Hepatocyte (in vitro differentiated cells): ENCODE measurements at places on chromosomes 7 and 10. TPM values are rescaled to one million over a fixed set of nuclear protein-coding genes. Genes with fewer than 3 reads are reported as not detected.

DNA sequence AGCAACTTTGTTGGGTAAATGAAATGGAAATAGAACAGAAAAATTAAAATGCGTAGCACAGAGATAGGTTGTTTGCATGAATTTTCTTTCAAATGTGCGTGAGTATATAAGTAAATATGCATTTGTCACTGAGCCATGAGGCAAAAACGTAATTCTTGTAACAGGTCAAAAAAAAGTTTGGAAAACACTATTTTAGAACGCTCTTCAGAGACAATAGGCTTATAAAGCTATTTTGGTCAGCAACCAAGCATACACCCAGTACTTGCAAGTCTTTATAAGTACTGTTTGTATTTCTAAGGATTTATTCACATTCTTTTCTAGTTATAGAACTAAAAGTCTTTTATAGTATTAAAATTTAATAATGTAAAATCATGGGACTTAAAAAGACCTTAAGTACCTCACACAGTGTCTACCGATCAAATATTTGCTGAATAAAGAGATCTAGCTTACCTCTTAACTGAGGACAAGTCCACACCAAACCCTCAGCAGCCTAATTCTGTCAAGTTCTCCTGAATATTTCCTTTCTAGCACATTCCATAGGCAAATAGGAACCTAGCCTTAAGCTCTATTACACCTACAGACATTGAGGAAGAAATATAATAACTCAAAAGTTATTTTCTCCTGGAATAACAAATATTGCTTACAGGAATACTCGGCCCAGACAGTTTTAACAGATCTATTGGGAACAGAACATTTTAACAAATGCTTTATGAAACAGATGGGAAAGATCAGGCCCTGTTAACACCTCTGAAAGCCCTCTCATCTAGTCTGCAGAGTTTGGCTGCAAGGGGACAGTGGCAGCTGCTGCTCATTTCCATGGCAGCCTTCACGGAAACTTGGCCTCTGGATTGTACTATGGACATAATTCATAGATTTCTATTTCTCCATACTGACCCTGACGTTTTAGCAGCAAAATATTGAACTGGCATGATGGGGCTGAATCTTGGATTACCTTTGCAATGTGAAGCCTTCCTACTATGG lies 8.8 kb downstream of the CRPPA start:
- DNase-seq, result no peak

DNA sequence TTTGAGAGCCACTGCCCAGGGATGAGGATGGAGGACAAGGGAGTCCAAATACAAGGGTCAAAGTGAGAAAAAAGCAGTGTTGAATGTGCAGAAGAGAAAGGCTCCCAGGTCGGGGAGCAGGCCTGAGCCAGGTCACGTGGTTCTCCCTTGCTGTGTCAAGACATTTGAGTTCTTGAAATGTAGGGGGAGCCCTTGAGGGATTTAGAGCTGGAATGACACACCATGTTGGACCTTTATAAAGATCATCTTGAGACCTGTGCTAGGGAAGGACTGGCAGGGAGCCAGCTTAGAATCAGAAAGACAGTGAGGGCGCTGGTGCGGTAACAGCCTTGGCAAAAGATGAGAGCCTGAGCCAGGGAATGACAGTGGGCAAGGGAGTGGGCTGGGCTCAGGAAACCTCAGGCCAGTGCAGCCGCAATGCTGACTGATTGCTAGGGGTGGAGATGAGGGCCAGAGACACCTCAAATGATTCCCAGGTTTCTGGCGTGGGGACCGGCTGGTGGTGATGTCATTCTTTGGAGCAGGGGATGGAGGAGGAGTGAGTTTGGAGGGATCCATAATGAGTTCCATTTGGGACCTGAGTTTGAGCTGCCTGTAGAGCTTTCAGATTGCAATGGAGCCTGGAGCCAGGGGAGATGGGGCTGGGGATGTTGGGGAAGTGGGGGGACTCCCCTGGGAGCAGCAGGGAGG lies 120.1 kb downstream of the PTPN20 start:
- peak; percentile 26 for DNase-seq

The RADIL gene
- total RNA-seq, result 0.60 and 0.64 TPM in 2 replicates

GRCh38 chr10:78893217-78893616 lies 175.5 kb upstream of the ZMIZ1 start:
- no peak for DNase-seq

The KEL gene
- 8.7 and 22.4 TPM in 2 replicates for total RNA-seq

- no peak for DNase-seq
Observed at GRCh38 chr7:47690902-47691558, 109.1 kb upstream of the TNS3 start.

The COMTD1 gene
- 19.2 and 36.7 TPM in 2 replicates for total RNA-seq

- DNase-seq, result peak; percentile 63
Observed at GRCh38 chr10:95308389-95309302, 17.8 kb upstream of the PDLIM1 start.

The SERPINE1 gene
- 81.8 and 98.2 TPM in 2 replicates for total RNA-seq

GRCh38 chr7:5831196-5831595 lies 49.4 kb upstream of the OCM start:
- no peak for DNase-seq

DNA sequence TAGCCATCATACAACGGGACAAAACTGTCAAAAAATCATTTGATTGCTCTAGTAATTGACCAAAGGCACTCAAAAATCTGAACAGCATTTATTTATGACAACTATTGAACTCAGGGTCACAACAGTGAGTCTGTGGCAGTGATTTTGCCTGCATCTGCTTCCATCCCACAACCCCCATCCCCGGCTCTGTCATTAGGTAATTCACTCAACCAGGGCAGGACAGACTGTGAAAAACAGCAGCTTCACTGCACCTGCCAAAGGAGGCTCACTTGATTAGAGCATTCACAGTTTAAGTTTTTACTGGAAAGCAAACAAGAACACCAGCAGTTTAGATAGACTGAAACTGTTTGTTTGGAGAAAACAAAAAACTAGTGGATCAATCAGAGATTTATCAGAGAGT lies 22.2 kb downstream of the NRCAM start:
- DNase-seq, result no peak

DNA sequence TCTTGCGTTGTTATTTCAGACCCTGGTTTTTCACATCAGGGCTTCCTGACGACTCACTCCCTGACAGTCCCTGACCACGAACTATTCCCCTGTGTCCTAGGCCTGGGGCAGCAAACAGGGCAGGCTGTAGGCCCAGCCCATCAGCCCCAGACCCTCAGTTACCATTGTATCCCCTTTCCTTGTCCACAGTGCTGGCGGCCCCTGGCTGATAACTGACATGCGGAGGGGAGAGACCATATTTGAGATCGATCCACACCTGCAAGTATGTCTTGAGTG lies 50.5 kb upstream of the TRIM8 start:
- no peak for DNase-seq

DNA sequence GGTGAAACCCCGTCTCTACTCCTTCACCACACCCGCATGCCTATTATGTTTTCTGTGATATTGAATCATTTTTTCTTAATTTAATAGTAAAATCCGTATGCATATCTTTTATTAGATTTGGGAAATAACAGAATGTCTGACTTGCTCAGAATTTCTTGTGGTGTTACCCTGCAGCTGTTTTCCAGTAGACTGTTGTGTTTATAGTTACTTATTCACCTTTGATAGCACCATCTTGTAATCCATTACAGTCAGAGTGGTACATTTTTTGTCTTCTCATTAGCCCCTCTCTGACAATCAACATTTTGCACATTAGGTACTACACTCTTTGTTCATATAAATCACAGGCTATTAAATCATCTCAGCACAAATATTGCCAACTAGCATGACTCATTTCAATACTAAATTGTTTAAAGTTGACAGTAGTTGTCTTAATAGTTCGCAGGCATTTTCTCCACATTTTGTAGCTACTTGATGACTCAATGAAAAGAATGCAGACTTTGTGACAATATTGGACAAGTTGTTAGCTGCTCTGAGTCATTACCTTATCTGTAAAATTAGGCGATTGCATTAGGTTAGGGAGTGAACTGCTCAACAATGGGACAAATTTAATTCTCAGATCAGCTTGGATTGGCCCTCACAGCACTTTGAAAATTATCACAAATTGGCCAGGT lies 17.8 kb upstream of the SLC16A12 start:
- DNase-seq, result peak; percentile 56

GRCh38 chr10:96673318-96674099 lies 46.8 kb downstream of the PIK3AP1 start:
- DNase-seq, result peak; percentile 44

- peak; percentile 46 for DNase-seq
Observed at GRCh38 chr7:568031-568951, 48.6 kb upstream of the PDGFA start.

The ADAMTS14 gene
- 0.60 and 0.87 TPM in 2 replicates for total RNA-seq

DNA sequence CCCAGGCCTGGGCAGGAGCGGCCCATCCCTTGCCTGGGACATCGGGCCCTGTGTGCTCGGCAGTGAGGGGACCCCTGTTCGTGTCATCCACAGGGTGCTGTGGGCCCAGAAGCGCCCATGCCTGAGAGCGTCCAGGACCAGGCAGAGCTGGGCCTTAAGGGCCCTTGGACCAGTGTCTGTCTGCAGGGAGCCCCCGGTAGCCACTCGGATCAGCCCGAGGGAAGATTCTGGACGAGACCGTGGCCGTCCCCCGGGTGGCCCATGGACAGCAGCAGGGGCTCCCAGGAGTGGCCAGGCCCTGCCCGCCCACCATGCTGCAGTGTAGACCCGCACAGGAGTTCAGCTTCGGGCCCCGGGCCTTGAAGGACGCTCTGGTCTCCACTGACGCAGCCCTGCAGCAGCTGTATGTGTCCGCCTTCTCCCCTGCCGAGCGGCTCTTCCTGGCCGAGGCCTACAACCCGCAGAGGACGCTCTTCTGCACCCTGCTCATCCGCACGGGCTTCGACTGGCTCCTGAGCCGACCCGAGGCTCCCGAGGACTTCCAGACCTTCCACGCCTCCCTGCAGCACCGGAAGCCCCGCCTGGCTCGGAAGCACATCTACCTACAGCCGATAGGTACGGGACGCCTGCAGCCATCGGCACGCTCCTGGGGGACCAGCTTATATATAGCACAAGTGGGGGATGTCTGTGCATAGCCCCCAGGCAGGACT lies 12.3 kb downstream of the AMZ1 start:
- no peak for DNase-seq

DNA sequence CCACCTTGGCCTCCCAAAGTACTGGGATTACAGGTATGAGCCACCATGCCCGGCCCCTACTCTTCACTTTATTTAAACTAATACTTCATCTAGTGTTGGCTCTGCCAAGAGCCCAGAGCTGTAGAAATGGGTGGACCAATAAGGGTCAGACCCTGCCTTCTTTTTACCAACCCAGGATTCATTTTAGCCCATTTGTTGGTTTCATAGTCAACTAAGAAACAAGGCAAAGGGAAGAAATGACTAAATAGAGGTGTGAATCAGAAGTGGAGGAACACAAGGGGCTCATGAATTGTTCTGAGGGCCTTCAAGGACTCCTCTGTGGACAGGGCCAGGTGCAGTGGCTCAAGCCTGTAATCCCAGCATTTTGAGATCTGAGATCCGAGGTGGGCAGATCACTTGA lies 1.1 kb downstream of the ANKRD2 start:
- no peak for DNase-seq

DNA sequence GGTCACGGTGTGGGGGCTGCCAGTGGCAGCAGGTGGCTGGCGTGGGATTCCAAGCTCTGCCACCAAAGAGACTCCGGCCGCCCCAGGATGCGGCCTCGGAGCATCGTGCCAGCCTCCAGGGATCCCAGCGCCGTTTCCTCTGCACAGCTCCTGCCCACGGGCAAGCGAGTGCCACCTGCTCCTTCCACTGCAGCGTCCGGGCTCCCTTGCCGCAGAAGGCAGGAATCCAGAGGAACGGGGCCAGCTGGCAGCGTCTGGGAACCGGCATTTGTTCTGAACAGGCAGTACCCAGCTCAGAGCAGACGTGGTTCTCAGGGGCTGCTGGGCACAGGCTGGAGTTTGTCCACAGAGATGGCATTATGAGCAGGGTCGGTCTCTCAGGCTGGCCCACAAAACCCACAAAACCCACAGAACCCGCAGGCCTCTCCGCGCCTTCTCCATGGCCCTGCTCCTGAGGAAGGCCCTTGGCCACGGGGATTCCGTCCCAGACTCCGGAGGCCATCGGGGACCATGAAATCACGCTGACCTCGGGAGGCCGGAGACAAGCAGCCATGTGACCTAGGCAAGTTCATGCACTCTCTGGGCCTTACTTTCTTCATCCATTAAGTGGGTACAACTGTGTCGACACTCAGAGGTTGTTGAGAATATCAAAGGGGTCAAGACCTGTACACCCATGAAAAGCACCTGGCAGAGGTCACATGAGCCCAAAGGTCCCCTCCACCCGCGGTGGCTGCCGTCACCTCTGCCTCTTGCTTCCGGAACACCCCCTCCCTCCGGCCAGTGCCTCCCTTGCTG lies 72.1 kb upstream of the TNRC18 start:
- DNase-seq, result no peak

DNA sequence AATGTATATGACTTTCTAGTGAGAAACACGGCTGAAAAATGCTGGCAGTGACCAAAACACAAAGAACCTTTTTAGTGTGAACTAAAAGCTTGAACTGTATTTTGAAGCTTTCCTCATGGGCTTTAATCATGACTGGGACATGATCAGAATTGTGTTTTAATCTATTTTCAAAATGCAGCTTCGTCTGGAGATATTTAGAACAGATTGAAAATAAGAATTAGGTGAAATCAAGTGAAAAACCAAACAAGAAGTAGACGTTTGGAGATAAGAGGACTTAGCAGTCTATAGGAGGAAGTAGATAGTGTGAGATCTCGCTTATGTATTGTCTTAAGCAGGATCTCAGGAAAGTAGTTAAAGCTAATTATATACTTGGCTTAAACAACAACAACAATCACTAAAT lies 865.4 kb upstream of the MBL2 start:
- DNase-seq, result no peak

The ACTR3C gene
- total RNA-seq, result 17.7 and 18.6 TPM in 2 replicates

DNA sequence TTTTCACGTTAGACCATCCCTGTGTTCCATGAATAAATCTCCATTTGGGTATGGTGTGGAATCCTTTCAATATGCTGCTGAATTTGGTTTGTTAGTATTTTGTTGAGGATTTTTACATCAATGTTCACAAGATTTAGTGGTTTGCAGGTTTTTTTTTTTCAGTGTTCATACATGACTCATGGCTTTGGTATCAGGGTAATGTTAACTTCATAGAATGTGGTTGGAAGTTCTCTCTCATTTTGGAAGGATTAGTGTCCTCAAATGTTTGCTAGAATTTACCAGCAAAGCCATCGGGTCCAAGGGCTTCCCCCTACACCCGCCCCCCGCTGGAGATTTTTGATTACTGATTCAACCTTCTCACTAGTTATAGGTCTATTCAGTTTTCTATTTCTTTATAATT lies 398.0 kb downstream of the NXPH1 start:
- no peak for DNase-seq

The TASOR2 gene
- total RNA-seq, result 38.4 and 53.1 TPM in 2 replicates

DNA sequence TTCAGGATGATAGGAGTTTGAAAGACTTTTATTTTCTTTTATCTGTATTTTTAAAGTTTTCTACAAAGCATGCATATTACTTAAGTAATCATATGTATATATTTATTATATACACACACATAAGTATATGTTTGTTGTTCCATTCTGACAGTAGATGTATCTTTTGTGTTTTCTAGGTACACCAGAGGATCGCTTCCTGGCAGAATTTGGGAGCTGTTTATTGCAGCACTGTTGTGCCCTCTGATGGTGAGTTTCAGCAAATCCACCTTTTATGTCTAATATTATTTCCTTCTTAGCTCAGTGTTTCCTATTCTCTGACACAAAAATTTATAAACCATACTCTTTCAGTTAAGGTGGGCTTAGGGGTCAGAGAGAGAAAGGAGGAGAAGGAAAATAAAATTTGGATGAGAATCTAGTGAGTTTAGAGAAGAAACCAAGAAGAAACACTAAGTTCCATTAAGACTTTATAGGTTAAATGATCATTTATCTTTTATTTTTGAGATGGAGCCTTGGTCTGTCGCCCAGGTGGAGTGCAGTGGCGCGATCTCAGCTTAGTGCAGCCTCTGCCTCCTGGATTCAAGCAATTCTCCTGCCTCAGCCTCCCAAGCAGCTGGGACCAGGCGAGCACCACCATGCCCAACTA lies 59.2 kb upstream of the OIT3 start:
- peak; percentile 71 for DNase-seq

The FAM204A gene
- total RNA-seq, result 49.0 and 50.8 TPM in 2 replicates
